ENCODE measurements at places on chromosomes 3 and 15.

GRCh38 chr15:93268066-93268465 is 179.1 kb upstream of the RGMA start:
- DNase-seq: no peak

DNA sequence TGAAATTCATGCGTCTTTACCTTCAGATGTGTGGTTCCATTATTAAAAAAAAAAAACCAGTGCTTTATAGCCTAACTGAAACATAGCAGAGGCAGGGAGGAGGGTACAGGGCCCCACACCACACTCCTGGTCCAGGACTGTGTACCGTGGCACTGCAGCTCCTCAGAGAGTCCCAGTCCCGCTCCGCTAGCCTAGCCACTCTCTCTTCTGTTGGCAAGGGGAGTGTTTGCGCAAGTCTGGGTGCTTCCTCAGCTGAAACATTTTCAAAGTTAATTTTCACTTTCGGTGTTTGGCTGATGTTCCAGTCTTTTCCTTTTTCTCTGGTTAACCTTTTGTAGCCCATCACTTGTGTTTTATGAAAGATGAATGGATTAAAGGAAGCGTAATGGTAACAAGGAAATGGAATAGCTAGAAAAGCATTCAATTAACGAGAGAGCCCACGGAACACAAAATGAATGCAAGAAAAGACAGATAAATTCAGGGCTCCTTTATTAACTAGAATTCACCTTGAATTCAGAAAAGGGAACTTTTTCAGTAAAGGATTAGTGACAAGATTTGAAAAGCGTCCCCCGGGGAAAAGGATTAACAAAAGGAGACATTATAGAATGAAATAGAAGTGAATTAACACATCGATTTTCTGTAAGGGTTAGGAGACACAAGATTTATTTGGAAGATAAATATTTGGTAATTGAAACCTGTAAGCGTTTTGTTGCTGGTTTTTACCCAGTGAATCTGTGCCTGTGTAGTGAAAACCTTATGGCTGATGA is 177.0 kb downstream of the CACNA2D3 start:
- DNase-seq: no peak

GRCh38 chr15:88301311-88301710 is 44.8 kb upstream of the NTRK3 start:
- no peak for DNase-seq

- DNase-seq: no peak
Observed at GRCh38 chr3:52225452-52226228, at the start of gene TLR9. Gene TLR9 (minus strand): TSS chr3:52225645. CDS start chr3:52225529, 116 bp downstream.

- peak; percentile 91 for DNase-seq
Observed at GRCh38 chr3:126858887-126859286, 124.0 kb upstream of the PLXNA1 start.

DNA sequence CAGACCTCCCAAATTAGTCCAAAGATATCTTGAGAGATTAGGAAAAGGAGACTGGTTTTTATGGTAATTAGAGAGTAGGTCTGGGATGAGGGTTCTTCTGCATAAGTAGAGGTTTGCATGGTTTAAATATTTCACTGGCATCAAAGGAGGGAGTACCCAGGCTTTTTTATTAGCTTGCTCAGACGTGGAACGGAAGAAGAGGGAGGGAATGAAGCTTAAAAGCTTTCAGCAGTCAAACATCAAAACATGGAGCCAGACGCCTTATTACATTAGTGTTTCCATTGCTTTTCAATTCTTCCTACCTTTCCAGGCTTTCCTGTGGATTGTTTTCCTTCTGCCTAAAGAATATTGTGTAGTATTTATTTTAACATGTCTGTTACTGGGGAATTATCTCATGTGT is 342.1 kb upstream of the SOX2 start:
- no peak for DNase-seq

DNA sequence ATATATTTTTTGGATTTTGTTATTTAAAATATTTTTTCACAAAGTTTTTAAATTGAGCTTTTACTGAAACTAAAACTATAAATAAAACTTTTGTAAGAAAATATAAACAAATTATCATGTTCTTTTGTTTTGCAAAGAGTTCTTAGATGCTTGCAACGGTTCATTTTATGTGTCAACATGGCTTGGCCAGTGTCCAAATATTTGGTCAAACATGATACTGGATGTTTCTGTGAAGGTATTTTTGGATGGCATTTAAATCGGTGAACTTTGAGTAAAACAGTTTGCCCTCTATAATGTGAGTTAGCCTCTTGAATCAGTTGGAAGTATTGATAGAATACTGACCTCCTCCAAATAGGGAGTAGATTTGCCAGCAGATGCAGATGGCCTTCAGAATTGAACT is 612.6 kb upstream of the NECTIN3 start:
- DNase-seq: peak; percentile 16

- no peak for DNase-seq
Observed at GRCh38 chr3:4724051-4724629, 231.0 kb downstream of the ITPR1 start.

DNA sequence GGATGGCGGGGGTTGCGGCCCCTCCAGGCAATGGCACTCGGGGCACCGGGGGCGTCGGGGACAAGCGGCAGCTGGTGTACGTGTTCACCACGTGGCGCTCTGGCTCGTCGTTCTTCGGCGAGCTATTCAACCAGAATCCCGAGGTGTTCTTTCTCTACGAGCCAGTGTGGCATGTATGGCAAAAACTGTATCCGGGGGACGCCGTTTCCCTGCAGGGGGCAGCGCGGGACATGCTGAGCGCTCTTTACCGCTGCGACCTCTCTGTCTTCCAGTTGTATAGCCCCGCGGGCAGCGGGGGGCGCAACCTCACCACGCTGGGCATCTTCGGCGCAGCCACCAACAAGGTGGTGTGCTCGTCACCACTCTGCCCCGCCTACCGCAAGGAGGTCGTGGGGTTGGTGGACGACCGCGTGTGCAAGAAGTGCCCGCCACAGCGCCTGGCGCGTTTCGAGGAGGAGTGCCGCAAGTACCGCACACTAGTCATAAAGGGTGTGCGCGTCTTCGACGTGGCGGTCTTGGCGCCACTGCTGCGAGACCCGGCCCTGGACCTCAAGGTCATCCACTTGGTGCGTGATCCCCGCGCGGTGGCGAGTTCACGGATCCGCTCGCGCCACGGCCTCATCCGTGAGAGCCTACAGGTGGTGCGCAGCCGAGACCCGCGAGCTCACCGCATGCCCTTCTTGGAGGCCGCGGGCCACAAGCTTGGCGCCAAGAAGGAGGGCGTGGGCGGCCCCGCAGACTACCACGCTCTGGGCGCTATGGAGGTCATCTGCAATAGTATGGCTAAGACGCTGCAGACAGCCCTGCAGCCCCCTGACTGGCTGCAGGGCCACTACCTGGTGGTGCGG is 1.9 kb downstream of the CHST2 start:
- DNase-seq: peak; percentile 74

DNA sequence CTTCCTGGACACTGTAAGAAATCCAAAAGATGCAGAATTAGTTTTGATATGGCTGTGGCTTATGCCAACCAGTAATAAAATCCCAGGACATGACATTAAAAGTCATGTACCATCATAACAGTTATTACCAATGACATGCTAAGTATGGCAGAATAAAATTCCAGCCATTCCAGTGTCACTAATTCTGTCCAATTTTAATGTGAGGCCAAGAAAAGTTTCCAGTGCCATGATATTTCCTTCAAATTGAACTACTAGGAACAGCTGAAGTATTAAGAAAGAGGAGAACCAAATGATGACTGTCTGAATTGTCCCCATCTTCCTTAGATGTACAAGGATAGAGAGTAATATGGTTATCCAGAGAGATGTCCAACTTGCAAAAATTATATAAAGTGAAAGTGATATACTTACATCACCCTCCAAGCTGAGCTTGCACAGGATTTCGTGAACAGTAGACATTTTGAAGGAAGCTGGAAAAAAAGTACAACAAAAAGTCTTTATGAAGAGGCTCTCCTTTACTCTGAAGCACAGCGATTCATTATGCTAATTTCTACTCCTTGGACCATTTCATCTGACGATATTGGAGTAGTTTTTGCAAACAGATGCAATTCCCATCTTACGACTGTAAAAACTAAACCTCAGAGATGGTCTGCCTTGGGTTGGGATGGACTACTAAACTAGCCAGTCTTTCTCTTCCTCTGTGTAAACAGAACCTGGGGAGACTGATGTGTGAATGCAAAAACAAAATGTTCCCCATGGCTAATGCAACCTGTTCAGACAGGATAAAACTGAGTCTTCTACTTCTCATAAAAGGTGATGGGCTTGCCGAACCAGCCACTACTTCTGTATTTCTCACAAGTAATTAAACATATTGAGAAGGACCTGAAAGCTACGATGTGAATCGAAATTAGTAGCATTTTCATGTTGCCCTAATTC is 11.9 kb downstream of the ANXA2 start:
- peak; percentile 24 for DNase-seq

DNA sequence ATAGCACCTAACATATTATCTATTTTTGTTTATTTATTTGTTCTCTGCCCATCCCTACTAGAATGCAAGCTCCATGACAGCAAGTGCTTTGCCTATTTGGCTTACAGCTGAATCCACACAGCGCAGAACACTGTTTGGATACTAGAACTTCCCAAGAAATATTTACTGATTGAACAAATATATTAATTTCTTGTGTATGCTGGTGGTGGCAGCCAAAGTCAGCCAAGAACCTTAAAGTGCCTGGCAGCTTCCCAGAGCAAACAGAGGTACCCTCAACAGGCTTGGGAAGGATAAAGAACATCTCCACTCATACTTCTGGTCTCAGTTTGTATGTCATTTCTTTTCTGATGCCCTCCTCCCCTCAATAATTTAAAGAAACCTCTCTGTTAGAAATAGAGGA is 111.8 kb upstream of the SLC25A36 start:
- DNase-seq: no peak

DNA sequence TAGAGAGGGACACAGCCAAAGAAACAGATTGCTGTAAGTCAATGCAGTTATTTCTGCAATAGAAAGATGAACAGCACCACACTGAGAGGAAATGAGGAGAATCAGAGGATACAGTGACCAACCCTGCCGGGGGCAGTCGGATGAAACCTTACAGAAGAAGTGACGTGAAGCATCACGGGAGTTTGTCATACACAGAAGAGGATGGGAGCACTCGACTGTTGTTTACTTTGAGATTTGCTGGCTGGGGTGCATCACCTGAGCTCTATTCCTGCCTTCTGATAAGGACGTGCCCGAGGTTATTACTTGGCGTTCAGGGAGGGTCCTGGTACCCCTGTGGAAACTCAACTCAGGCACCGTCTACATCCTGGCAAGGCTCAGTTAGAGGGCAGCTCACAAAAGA is 45.4 kb downstream of the MAGEF1 start:
- no peak for DNase-seq

DNA sequence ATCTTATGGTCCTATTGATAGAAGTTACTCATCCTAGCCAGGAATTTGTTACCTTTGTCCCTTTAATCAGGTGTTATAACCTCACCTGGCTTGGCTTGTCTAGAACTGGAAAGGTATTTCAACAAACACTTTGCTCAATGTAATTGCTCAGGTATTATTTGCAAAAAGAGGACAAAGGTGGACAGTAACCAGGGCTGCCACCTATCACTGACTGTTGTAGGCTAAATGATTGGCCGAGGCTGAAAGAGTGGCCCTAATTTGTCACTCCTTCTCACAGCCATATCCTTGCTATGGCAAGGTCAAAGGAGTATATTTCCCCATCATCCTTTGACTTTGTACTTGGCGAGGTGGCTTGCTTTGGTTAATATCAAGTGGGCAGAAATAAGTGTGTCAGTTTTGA is 2.7 kb upstream of the SELENOS start:
- no peak for DNase-seq

GRCh38 chr3:176401211-176401610 is 796.1 kb downstream of the TBL1XR1 start:
- DNase-seq: no peak

Data from fibroblast of skin of right quadriceps (primary cell).